Chondrocyte (in vitro differentiated cells): ENCODE measurements at places on chromosomes 12 and 14. TPM values are rescaled to one million over a fixed set of nuclear protein-coding genes. Genes with fewer than 3 reads are reported as not detected.

Gene SIRT4
- total RNA-seq = 2.2 to 2.4 TPM (median 2.2 TPM) in 3 replicates

Gene KLRC3
- total RNA-seq = not detected in 3 replicates

Gene SLC5A8
- total RNA-seq = not detected in 3 replicates

DNA sequence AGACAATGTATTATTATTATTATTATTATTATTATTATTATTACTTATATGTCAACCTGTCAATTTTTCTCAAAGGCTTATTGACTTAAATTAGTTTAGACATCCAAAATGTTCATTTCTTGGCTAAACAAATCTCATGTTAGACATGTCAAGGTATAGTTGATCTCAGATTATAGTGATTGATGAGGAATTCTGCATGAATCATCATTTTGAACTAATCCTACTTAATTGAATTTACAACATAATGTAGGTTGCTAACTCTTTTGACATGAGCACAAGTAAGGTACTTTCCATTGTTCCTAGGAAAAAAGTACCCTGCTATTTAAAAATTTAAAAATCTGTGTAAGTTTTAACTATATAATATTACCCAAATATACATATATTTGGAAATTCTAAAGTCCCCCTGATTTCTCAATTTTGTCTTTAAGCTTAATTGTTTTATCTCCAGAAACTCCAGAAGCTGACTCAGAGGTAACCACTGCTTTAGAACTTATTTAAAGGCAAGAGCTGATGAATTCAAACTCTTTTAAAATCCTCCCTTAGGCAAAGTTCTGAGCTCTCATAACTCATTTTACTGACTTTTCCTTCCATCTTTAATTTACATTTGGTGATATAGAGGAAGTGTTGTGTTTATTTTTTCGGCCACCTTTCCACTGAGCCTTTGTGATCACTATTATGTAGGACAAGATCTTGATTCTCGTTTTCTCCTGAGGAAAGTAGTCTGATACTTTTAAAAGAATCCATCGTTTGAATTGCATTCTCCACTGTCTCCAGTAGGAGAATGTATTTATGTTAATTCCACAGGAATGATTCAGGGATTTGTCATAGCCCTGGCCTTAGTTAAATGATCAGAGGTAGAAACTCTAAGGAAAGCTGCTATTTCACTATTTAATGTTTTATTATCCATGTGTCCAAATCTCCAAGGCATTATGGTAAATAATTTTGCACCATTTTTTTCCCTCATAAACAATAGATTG, 1304.5 kb downstream of the AACS start:
- no peaks in the 10 kb centered on the region for H3K36me3 ChIP-seq
- no peak for DNase-seq
- no peak overlapping the region for H3K27ac ChIP-seq
- H3K4me3 ChIP-seq = no peak overlapping the region

DNA sequence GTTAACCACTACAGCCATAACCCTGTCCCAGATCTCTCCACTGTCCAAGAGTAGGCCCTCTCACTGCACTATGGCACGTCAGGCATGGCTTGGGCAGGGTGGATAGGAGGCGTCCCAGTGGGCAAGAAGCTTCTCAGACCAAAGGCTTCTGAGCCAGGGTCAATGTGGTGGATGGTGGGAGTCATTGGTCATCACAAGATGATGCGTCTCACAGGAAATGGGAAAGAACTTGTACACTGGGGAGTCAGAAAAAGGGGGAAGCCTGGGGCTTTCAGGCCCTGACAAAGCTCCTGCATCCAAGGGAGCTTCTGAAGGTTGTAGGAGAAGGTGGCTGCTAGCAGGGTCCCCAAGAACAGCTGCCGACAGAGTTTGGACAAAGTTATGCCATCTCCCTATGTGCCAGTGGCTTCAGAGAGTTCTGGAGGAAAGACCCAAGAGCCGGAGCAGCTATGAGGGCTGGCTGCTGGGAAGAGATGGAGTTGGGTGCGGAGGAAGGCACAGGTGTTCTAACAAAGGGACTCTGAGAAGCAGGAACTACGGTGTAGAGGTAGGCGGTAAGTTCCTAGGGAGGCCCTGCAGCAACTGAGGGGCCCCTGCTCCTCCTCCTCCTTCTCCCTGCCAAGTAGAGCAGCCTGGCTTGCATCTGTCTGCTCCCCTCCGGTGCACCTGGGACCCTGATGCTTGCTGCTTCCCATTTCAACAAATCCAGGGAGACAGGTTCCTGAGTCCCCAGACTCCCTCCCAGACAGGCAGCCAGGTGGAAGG, 81.1 kb downstream of the ARL6IP4 start:
- peaks cover 18% of the 10 kb centered on the region for H3K4me1 ChIP-seq
- peak; percentile 55 for DNase-seq
- H3K4me3 ChIP-seq = no peak overlapping the region
- no peaks in the 10 kb centered on the region for H3K36me3 ChIP-seq

GRCh38 chr12:112716099-112717093, 75.2 kb upstream of the RPH3A start:
- H3K4me1 ChIP-seq = no peaks in the 10 kb centered on the region
- no peaks in the 10 kb centered on the region for H3K36me3 ChIP-seq
- DNase-seq = no peak

GRCh38 chr12:20653871-20654270, 41.3 kb upstream of the SLCO1C1 start:
- H3K4me1 ChIP-seq = no peaks in the 10 kb centered on the region
- H3K36me3 ChIP-seq = peaks cover 34% of the 10 kb centered on the region
- H3K4me3 ChIP-seq = no peak overlapping the region
- H3K27ac ChIP-seq = no peak overlapping the region
